ENCODE measurements at places on chromosomes 16 and 17.

GRCh38 chr16:73215678-73216377 lies 167.9 kb upstream of the ZFHX3 start:
- no peak for DNase-seq

DNA sequence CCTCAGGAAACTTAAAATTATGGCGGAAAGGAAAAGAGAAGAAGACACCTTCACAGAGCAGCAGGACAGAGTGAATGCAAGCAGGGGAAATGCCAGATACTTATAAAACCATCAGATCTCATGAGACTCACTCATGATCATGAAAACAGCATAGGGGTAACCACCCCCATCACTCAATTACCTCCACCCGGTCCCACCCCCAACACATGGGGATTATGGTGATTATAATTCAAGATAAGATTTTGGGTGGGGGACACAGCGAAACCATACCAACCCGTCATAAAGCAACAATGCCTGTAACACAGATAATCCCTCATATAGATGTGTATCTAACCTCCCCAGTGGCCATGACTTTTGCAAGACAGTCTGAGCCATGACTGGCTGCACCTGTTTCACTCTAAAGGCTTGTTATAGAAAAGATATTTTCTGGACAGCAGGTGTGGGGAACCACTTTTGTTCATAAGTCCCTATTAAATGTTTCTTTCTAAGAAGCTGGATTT lies 7.0 kb upstream of the GSDMA start:
- no peak for DNase-seq

DNA sequence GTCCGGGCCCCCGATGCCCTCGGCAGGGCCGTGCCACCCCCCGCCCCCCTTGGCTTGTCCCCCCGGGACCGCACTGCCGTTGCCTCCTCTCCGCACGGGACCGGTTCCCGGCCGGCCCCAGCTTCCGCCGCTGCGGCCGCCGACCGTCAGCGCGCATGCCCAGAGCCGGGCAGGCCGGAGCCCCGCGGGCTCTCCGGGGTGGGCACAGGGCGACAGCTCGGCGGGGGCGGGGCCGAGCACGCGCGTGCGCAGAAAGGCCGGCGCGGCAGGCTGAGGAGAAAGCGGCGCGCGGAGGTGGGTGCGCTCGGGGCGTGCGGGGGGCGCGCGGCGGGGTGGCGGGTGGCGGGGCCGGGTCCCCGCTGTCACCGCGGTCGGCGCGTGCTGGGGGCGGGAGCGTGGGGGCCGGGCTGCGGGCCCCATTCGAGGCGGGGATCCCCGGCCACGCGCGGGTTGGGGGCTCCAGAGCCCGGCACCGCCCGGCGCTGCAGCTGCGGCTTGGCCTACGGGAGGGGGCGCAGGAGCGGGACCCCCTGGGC lies at the start of gene TBC1D24:
TSS of gene TBC1D24 (plus strand) at position 251 of the 536 bp plus-strand sequence. CDS start 21,022 bp downstream, outside the sequence.
- peak; percentile 95 for DNase-seq

- no peak for DNase-seq
These were observed 30.0 kb downstream of the CRAMP1 start for GRCh38 chr16:1642148-1642547.

DNA sequence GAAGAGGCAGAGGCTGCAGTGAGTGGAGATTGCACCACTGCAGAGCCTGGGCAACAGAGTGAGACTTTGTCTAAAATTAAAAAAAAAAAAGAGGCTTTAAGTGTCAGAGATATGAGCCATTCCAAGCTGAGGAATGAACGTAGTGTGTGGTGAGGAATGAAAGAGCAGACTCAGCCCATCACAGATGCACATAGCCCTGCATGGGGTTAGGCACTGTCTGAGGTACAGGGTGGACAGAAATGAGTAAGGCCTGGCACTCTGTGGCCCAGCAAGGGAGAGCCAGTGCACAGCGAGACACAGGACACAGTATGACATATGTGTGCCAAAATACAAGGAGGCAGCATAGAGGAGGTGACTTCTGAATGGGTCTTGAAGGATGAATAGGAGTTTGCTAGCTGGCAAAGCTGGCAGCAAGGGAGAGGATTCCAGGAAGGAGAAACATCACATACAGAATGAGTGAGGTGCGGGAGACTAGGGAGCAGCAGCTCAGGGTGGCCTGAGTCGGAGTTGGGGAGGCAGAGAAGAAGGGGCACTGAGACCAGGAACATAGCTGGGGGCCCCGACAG lies 8.7 kb upstream of the ZNF469 start:
- DNase-seq = no peak

All from activated CD8-positive, alpha-beta memory T cell treated with anti-CD3 and anti-CD28 coated beads, Interleukin-2, amount 50 U/mL, for 48 hours (primary cell).